ENCODE measurements at places on chromosomes 7 and 10.

DNA sequence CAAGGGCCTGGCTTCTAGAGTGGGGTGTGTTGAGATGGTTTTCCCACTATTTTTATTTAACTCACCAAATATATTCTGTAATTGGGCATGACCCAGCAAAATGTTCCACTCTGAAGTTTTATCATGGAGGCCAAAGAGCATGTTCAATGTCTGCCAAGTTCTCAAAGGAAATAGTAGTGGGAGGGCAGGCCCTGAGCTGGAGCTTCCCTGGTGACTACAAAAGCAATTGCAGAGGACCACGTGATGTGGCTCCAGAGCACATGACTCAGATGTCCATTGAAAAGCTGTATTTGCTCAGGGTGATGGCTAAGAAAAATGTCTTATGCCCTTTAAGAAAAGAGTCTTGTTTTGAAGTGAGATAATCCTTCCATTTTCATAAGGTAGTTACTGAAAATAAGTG, 1024.8 kb downstream of the LRMDA start:
- no peak for DNase-seq

- DNase-seq, result no peak
Measured at GRCh38 chr10:60905580-60905979, 38.4 kb downstream of the RHOBTB1 start.

- DNase-seq, result no peak
Measured at GRCh38 chr7:143272871-143273270, 9.6 kb downstream of the GSTK1 start.

DNA sequence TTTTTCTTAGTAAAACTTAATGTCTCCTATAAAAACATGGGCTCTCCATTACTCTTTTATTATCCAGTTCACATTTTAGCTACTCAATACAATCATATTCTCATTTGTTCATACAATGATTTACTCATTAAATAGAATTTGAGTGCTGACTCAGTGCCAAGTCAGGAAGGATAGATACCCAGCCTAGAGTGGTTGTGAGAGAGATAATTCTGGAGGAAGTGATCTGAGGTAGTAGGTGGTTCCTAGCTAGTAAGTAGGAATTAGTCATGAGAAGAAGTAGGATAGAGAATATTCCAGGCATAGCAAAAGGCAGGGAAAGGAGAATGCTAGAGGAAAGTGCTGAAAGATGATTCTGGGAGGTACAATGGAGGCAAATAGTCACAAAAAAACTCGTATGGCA, 133.5 kb upstream of the MBL2 start:
- DNase-seq, result no peak

Data from activated CD4-positive, alpha-beta T cell treated with anti-CD3 and anti-CD28 coated beads, Interleukin-2, Interleukin-6, amounts not matched to agents 100 ng/mL and 50 ng/mL, durations not matched to agents 16 hours and 8 hours (primary cell).